ENCODE measurements at places on chromosomes 6 and 20.

DNA sequence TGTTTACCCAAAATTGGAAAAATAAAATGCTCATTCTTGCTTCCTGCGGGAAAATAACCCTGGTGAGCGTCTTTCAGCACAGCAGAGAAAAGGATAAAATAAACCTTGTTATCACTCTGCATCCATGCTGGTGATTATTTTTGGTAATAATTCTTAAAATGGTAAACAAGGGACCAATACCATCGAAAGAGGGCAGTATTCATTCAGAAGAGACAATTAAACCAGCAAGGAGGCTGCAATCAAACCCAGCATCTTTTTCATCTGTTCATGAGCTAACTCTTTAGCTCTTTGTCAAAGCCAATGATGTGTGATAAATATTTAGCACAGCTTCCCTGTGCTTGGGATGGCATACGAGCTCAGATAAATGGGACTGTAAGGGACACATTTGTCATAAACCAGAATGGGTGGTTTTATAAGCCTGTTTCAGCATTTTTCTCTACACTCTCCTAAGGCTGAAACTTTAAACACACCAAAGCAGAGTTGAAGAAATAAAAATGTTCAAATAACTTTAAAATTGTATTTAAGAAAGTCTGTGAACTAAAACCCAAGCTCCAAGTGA, 34.4 kb downstream of the CDH26 start:
- no peak for DNase-seq

DNA sequence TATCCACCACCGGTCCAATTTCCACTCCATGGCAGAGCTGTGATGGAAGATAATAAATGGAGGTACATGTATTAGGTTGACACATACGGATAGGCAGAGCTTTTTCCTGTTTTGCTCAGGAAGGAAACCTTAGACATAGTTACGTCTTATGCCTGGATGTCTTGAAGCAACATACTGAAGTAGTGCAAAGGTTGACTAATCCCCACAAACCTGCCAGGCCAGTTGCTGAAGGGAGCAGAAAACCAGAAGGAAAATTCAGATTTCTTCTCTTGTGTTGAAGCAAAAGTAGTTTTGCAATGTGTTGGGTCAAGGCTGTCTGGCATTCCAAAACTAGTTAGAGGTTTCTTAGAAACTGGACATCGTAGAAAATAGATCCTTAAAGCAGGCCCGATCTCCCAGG, 68.7 kb downstream of the PHACTR1 start:
- no peak for DNase-seq

GRCh38 chr20:23119456-23120216, 33.5 kb upstream of the CD93 start:
- DNase-seq, result no peak

DNA sequence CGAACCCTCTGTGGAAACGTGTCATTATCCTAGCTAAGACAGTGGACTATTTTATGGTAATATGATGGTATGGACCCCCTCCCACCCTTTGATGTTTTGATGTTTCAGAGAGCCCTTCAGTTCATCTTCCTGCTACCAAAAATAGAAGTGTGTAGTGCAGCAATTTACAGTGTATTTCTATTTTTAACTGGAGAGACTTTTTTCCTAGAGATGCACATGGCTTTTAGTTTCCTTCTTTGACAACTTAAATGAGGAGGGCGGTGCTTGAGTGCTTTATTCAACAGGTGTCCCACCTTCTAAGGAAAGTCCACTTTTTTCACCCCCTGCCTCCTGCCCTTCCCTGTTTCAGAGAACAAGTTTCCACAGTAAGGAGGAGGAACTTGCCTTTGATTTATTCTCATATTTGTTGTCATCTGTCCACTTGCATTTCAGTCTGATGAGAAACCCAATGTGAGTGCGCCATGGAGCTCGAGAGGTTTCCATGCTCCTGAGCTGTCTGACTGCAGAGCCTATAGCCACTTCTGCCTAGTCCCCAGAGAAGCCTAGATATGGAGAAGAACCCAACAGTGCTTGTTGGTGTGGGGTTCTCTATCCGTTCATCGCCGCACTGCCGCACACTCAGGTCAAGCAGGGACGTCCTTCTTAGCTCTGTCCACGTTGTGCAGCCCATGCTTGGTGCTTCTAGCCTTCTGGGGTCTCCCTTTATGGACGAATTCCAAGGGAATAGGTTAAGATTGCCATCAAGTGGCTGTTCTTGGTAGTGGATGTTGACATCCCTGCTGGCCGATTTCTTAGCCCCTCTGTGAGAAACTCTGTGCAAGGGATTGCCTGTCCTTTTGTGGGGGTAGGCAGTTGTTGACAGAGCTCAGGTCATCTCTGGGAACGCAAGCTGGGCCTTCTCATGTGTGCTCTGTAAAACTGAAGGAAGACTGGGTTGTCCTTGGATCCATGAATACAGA, 144.2 kb downstream of the JARID2 start:
- peak; percentile 59 for DNase-seq

DNA sequence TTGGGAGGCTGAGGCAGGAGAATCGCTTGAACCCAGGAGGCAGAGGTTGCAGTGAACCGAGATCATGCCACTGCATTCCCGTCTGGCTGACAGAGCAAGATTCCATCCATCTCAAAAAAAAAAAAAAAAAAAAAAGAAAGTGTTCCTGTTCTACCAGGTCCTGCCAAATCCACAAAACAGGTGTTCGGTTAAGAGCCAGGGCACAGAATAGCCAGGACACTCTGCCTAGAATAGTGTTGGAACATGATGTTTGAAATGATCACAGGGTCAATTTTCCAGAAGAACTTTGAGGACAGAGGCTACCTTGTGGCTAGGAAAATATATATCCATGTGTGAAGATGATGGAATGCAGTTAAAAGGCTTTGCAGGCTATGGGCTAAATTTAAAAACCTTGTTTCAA, 63.6 kb upstream of the TRAF3IP2 start:
- DNase-seq, result no peak

DNA sequence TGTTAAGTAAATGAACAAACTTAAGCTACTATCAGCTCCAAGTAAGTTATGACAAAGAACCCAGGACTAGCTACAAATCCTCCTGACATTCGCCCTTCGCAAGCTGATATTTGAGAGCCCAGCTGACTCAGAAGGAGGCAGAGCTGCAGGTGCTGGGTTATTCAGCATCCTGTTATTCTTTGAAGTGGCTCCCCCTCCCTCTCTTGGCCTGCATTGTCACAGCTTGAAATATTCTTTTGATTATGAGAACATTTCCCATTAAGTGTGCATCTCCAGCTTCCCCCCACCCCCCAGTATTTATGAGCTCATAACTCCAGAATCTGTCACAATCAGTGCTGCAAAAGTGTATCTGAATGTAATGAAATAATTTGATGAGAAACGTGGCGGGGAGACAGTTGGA, 78.8 kb upstream of the RALY start:
- DNase-seq, result peak; percentile 37

DNA sequence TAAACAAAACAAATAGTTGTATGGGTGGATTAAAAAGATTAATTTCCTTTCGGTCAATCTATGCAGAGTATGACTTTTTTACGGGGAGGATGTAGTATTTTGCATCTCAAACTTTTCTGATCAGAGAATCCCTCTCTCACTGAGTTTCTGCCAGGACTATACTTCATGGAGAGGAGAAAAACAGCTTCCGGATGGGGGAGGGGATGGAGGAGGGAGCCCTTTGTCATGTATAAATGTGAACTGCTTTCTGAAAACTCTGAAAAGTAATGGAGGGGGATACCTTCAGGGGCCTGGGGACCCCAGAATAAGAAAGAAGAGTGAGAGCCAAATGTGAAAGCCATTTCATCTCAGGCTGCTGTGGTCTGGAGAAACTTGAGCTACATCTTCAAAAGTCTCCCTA, 173.1 kb upstream of the KCNK16 start:
- DNase-seq, result no peak

DNA sequence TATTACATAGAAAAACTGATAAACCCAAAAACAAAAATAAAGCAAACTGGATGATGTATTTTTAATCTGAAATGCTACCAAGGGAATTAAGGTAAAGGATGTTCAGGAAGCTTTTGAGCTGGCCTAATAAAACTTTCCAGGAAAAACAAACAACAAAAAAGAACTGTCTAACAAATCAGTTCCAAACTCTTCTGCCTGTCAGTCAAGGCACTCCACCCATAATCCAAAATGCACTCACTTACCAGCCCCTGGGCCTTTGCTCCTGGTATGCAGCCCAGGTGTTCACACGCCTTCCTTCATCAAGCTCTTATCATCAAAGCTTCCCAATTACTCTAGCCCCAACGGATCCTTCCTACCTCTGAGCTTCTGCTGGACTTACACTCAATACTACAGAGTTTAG, 3.7 kb downstream of the EXOC2 start:
- DNase-seq, result no peak

DNA sequence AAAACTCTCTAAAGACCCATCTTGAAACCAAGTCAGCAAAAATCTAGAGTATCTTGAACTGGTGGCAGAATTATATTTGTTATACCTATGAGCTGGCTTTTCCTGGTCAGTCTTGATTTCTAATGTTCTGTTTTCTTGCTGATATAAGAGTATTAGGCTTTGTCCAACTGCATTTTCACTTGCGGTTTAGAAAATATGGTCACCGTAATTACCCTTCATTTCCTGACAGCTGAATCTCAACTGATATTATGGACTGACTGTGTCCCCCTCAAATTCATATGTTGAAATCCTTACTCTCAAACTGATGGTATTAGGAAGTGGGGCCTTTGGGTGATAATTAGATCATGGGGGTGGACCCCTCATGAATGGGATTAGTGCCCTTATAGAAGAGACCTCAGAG, 72.1 kb downstream of the TXLNB start:
- no peak for DNase-seq

- DNase-seq, result peak; percentile 58
These were observed 29.7 kb upstream of the CD93 start for GRCh38 chr20:23115822-23116221.

DNA sequence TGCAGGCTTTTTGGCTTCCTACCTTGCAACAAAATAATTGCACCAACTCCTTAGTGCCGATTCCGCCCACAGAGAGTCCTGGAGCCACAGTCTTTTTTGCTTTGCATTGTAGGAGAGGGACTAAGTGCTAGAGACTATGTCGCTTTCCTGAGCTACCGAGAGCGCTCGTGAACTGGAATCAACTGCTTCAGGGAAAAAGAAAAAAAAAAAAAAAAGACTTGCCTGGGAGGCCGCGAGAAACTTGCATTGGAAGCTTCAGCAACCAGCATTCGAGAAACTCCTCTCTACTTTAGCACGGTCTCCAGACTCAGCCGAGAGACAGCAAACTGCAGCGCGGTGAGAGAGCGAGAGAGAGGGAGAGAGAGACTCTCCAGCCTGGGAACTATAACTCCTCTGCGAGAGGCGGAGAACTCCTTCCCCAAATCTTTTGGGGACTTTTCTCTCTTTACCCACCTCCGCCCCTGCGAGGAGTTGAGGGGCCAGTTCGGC, 420 bp downstream of the SOX4 start:
- DNase-seq, result no peak
